Memory B cell (primary cell): ENCODE measurements at places on chromosomes 7 and 10.
A peak's percentile ranks its signal among the peaks of the same experiment; 100 is the strongest.

GRCh38 chr10:5563321-5563961 lies 38.7 kb downstream of the CALML3 start:
- H3K27ac ChIP-seq, result no peak overlapping the region
- peaks cover 3% of the 10 kb centered on the region for H3K4me1 ChIP-seq
- no peaks in the 10 kb centered on the region for H3K36me3 ChIP-seq
- H3K4me3 ChIP-seq, result no peak overlapping the region

GRCh38 chr7:22551768-22552513 lies 52.0 kb upstream of the STEAP1B start:
- H3K4me3 ChIP-seq, result no peak overlapping the region
- DNase-seq, result peak; percentile 43
- H3K36me3 ChIP-seq, result no peaks in the 10 kb centered on the region
- H3K27me3 ChIP-seq, result peaks cover 19% of the 10 kb centered on the region

DNA sequence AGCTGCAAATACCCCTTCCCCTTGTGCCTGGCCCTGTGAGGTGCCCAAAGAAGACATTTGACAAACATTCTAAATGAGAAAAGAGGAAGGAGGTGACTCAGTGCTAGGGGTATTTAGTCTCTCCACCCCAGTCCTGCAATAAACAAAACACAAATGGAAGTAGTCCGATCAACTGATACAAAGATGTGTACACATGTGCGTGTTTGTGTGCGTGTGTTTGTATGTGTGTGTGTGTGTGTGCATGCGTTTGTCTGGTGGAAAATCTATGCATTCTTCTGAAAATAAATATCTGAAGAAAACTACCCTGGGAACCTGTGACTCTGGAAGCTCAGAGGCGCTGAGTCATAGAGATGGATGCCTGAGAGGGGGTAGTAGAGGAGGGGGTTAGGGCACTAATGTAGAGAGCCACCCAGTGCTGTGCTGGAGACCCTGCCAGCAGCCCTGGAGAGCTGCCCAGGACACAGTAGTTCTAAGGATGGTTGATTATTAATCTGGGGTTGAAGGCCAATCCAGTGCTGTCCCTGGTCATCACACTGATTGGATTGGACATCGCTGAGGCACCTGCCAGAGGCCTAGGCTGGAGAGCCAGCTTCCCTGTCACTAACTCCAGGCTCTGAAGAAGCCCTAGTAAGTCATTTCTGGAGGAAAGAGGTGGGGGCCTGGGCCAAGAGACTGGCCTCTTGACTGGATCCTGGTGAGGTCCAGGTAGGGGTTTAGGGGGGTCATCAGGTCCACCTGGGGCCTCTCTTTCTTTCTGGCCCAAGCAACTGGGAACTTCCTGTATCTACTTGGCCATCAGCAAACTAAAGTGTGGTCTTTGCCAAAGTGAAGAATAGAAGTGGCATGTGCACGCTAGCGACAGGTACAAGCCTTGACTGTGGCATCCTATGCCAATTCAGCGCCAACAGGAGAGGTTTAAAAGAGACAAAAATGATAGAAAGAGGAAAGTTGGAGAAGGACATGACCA lies 18.5 kb downstream of the SFTPA1 start:
- H3K4me3 ChIP-seq, result no peak overlapping the region
- H3K4me1 ChIP-seq, result no peaks in the 10 kb centered on the region
- no peaks in the 10 kb centered on the region for H3K36me3 ChIP-seq
- H3K27me3 ChIP-seq, result peaks cover 14% of the 10 kb centered on the region

- H3K27ac ChIP-seq, result no peak overlapping the region
- H3K4me3 ChIP-seq, result no peak overlapping the region
- H3K27me3 ChIP-seq, result no peaks in the 10 kb centered on the region
- H3K36me3 ChIP-seq, result no peaks in the 10 kb centered on the region
These were observed 29.0 kb upstream of the GNAT3 start for GRCh38 chr7:80540836-80541235.

GRCh38 chr10:66095610-66096009 lies 830.2 kb upstream of the LRRTM3 start:
- no peak for DNase-seq
- no peaks in the 10 kb centered on the region for H3K27me3 ChIP-seq
- H3K36me3 ChIP-seq, result no peaks in the 10 kb centered on the region
- no peaks in the 10 kb centered on the region for H3K4me1 ChIP-seq

- H3K4me1 ChIP-seq, result no peaks in the 10 kb centered on the region
- peaks cover 62% of the 10 kb centered on the region for H3K36me3 ChIP-seq
- H3K27me3 ChIP-seq, result no peaks in the 10 kb centered on the region
- no peak overlapping the region for H3K4me3 ChIP-seq
- no peak overlapping the region for H3K27ac ChIP-seq
- DNase-seq, result no peak
These were observed 68.6 kb downstream of the DYNC2I1 start for GRCh38 chr7:158924956-158925355.
